ENCODE measurements at places on chromosomes 3 and 15.

GRCh38 chr3:194134231-194134756 lies 1.7 kb upstream of the HES1 start:
- DNase-seq, result peak; percentile 32

- peak; percentile 46 for DNase-seq
These were observed 7.6 kb downstream of the ULK3 start for GRCh38 chr15:74835312-74835823.

DNA sequence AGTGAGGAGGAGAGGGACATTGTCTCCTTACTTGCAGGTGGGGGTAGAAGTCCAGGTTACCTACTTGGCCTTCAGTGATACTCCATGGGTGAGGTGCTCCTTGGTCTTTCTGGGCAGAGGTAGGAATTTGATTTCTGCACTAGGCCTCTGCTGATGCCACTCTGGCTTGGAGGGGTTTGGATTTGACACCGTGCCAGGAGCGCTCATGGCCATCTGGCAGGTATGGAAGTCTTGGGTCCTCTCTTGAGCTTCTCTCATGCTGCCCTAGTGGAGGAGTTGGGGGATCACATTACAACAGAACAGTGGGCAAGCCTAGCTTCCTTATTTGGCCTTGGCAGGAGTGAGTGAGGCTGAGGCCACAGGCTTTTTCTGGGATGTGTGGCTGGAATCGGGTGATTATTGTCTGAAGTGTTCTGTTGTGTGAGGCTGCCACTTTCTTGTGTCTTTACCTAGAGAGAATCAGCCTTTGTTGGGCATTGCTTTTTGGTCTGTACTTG lies 525.0 kb downstream of the GABRG3 start:
- DNase-seq, result no peak

DNA sequence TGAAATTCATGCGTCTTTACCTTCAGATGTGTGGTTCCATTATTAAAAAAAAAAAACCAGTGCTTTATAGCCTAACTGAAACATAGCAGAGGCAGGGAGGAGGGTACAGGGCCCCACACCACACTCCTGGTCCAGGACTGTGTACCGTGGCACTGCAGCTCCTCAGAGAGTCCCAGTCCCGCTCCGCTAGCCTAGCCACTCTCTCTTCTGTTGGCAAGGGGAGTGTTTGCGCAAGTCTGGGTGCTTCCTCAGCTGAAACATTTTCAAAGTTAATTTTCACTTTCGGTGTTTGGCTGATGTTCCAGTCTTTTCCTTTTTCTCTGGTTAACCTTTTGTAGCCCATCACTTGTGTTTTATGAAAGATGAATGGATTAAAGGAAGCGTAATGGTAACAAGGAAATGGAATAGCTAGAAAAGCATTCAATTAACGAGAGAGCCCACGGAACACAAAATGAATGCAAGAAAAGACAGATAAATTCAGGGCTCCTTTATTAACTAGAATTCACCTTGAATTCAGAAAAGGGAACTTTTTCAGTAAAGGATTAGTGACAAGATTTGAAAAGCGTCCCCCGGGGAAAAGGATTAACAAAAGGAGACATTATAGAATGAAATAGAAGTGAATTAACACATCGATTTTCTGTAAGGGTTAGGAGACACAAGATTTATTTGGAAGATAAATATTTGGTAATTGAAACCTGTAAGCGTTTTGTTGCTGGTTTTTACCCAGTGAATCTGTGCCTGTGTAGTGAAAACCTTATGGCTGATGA lies 177.0 kb downstream of the CACNA2D3 start:
- no peak for DNase-seq

GRCh38 chr15:101043911-101044624 lies 124.9 kb downstream of the LRRK1 start:
- no peak for DNase-seq

DNA sequence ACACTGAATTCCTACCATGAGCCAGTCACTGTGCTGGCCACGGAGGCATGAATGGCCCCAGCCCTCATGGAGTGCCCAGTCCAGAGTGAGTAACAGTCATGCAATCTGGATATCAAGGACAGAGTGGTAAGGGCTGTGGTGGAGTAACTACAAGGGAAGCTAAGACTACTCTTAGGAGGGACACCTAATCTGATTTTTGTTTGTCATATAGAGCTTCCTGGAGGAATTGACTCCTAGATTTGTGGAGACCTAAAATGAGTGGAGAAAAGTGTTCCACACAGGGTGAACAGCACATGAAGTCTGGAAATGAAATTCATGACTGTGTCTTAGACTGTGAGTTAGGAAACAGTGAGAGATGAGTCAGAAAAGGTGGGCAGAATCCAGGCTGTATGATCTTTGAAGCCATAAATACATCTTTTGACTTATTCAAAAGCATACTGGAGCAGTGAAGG lies 219.9 kb downstream of the NFKBIZ start:
- DNase-seq, result no peak
